ENCODE measurements at places on chromosomes 4 and X. TPM values are rescaled to one million over a fixed set of nuclear protein-coding genes. Genes with fewer than 3 reads are reported as not detected.

The MAGEE2 gene
- not detected for total RNA-seq

- H3K4me1 ChIP-seq = no peaks in the 10 kb centered on the region
- no peak overlapping the region for H3K4me3 ChIP-seq
- no peak overlapping the region for H3K27ac ChIP-seq
- no peak for DNase-seq
- peaks cover 12% of the 10 kb centered on the region for H3K27me3 ChIP-seq
Measured at GRCh38 chr4:48491514-48492176, 1.6 kb downstream of the ZAR1 start.

DNA sequence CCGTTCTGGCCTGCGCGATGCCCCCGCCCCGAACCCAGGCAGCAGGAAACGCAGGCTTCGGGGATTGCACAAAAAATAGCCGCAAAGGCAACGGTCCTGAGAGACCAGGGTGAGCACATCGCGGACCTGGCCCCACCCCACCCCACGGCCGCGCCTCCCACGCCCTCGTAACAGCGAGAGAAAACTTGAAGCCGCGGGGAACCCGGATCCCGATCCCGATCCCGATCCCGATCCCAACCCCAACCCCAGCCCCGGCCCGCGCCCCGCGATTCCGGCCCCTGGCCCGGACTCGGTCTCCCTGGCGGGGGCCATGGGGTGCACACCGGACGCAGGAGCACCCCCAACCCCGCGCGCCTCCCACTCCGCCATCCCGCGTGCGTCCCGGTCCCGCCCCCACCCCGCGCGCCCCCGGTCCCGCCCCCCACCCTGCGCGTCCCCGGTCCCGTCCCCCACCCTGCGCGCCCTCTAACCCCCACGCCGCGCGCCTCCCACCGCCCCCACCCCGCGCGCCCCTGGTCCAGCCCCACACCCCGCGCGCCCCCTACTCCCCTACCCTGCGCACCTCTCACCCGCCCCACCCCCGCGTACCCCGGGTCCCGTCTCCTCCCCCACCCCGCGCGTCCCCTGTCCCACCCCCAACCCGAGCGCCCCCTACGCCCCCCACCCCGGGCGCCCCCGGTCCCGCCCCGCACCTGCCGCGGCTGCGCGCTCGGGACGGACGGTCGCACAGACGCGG lies 29.0 kb downstream of the NOP14 start:
- H3K27ac ChIP-seq = peak overlapping the region; percentile 84
- peak; percentile 47 for DNase-seq
- peaks cover 32% of the 10 kb centered on the region for H3K4me1 ChIP-seq

DNA sequence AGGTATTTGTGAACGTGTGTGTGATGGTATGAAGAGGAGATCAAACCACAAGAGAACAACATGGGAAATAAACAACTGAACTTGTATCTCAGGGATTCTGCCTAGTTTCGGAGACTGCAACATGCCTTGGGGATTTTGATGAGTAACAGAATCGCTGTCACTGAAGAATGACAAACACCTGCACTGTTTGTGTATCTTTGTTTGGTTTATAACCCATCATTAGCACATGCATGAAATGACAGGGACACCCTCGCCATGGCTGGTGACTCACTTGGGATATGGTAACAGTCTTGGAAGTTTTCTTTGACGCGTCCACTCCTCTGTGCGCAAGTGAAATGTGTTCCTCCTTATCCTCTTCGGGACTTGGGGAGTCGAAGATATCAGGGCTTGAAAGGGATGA lies 30.3 kb upstream of the MAP3K15 start:
- H3K4me1 ChIP-seq = no peaks in the 10 kb centered on the region
- no peak for DNase-seq
- H3K27me3 ChIP-seq = peaks cover 66% of the 10 kb centered on the region
- H3K27ac ChIP-seq = no peak overlapping the region
- H3K36me3 ChIP-seq = no peaks in the 10 kb centered on the region

The FIP1L1 gene
- 93.3 TPM for total RNA-seq

The KIT gene
- not detected for total RNA-seq

- DNase-seq = peak; percentile 90
- H3K4me3 ChIP-seq = no peak overlapping the region
- H3K27me3 ChIP-seq = no peaks in the 10 kb centered on the region
- no peak overlapping the region for H3K27ac ChIP-seq
- H3K4me1 ChIP-seq = no peaks in the 10 kb centered on the region
Measured at GRCh38 chrX:150155436-150156035, 207.6 kb upstream of the MAMLD1 start.

DNA sequence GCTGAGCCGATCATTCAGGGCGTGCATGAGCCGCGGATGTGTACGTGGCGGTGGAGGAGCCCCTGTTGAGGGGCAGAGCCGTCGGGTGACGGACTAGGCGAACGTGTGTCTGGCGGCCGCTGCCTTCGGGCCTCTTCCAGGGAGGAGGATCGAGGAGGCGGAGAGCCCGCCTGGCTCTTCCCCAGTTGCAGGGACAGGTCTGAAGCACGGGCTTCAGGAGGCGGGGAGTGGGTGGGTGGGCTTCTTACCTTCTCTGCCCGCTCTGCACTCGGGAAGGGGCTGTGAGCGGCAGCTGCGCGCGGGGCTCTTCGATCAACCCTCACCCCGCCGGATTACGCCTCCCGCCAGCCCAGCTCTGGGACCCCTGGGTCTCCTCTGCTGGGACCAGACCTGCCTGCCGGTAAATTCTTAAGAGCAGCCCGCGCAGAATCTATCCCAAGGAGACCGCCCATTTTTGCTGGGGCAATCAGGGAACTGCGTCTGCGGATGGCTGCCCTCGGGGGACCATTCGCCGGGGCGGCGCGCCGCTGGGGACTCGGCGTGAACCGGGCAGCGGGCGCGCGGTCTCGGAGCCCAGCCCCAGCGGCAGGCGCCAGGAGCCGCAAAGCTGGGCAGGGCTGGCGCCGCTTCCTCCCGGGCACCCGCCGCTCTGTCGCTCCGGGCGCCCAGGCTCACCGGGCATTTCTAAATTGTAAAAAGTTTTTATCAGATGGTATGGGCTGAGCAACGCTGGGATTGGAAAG lies 4.9 kb downstream of the PLAC8 start:
- H3K4me1 ChIP-seq = peaks cover 18% of the 10 kb centered on the region
- peak overlapping the region; percentile 79 for H3K27ac ChIP-seq
- H3K4me3 ChIP-seq = peak overlapping the region; percentile 68
- no peak for DNase-seq

DNA sequence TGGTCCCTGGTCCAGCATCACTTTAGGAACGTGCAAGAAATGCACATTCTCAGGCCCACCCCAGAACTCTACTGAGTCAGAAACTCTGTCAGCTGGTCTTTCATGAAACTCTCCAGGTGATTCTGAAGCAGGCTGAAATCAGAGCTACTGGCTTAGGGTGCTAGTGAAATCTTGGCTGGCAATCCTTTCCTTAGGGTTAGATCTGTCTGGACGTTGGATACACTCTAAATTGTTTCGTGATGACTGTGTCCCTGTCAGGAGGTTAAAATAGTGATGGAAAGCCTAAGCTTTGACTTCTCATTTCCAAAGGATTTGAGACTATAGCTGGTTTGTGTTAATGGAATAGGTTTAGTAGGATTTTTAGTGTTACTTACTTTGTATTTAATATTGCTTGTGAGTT lies 99.1 kb downstream of the ARHGAP10 start:
- H3K27ac ChIP-seq = peak overlapping the region; percentile 92
- H3K4me1 ChIP-seq = peaks cover 45% of the 10 kb centered on the region
- peaks cover 36% of the 10 kb centered on the region for H3K36me3 ChIP-seq

DNA sequence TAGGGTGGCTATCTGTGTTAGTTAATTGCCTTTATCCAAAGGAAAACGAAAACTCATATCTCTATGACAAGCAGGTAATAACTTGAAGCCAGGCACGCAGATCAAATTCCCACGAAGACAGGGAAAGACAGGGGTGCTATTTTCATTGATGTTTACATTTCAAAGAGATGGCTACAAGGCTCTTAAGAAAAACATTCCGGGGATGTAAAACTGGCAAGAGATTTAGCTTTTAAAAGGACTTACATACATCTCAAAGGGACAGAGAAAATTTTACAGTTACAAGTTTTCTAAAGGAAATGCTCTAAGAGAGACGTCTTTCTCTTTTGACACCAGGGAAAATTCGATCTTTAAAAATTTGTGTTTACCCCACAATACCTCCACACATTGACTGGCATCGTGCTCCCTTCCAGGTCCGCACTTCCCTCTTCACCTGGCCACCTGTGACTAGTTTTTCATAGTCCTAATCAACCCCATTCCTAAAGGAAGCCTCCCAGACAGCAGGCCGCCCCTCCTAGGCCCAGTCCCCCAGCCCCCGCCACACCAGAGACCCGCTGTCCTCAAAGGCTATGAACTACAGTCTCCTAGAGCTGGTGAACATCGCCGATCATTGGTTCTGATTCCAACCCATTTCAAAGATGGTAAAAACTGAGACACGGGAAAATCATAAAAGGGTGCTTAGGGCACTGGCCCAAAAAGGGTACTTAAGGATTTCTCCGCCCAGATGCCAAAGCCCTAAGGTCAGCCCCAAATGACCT lies 649 bp upstream of the ARAF start:
- no peak for DNase-seq
- H3K27me3 ChIP-seq = no peaks in the 10 kb centered on the region
- H3K4me3 ChIP-seq = peak overlapping the region; percentile 96
- peaks cover 25% of the 10 kb centered on the region for H3K36me3 ChIP-seq

GRCh38 chr4:33850371-33850902 lies 2393.9 kb downstream of the ARAP2 start:
- H3K4me1 ChIP-seq = no peaks in the 10 kb centered on the region
- H3K36me3 ChIP-seq = no peaks in the 10 kb centered on the region
- no peak overlapping the region for H3K27ac ChIP-seq
- H3K27me3 ChIP-seq = no peaks in the 10 kb centered on the region
- no peak for DNase-seq

DNA sequence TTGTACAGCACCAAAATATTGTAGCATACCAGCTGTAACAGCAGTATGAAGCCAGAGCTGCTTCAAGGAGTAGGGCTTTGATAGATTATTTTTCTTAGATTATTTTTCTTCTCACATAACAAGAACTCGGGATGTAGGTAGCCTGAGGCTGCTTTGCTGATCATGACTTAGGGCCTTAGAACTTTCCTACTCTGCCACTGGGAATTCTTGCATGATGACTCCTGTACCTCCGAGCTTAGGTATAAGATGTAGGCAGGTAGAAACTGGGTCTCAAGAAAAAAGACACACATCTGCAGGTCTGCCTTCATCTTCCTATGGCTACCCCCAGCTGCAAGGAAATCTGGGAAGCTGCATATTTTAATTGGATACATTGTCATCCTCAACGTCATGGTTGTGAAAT lies 115.9 kb upstream of the PNPLA4 start:
- no peak overlapping the region for H3K4me3 ChIP-seq
- no peak overlapping the region for H3K27ac ChIP-seq

- no peaks in the 10 kb centered on the region for H3K36me3 ChIP-seq
- H3K4me1 ChIP-seq = peaks cover 5% of the 10 kb centered on the region
- H3K4me3 ChIP-seq = no peak overlapping the region
- H3K27ac ChIP-seq = no peak overlapping the region
- DNase-seq = no peak
Measured at GRCh38 chrX:136196691-136197155, 49.4 kb downstream of the FHL1 start.

DNA sequence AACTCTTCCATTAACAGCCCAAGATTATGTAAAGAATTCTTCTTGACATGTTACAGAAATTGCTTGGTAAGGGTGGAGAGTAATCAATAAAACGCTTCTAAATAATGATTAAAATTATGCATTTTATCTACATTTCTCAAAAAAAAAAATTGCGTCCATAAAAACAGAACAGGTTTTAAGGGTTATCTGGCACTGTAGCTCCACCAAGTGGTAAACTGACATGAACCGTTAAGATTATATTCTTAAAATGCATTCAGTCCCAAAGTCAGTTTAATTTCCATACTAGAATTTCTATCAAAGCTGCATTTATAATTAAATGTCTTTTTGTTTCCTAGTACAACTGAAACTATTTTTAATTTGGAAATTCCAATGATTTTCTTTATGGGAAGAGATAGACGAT lies 214.0 kb upstream of the UGT8 start:
- DNase-seq = peak; percentile 59
- no peak overlapping the region for H3K4me3 ChIP-seq
- peaks cover 20% of the 10 kb centered on the region for H3K27me3 ChIP-seq

DNA sequence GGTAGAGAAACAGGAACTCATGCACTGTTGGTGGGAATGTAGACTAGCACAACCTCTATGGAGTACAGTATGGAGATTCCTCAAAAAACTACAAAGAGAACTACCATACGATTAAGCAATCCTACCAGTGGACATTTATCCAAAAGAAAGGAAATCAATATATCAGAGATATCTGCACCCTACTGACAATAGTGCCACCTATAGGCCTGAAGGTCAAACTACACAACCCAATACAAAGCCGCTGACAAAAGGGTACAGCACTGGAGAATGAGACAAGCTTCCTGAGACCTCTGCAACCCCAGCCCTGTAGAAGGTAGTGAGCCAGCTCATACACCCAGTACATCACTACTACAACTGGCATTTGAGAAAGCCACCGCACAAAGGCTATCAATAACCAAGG lies 67.1 kb downstream of the CBR4 start:
- DNase-seq = no peak
- no peaks in the 10 kb centered on the region for H3K36me3 ChIP-seq
- H3K4me1 ChIP-seq = no peaks in the 10 kb centered on the region
- no peaks in the 10 kb centered on the region for H3K27me3 ChIP-seq
- no peak overlapping the region for H3K4me3 ChIP-seq

DNA sequence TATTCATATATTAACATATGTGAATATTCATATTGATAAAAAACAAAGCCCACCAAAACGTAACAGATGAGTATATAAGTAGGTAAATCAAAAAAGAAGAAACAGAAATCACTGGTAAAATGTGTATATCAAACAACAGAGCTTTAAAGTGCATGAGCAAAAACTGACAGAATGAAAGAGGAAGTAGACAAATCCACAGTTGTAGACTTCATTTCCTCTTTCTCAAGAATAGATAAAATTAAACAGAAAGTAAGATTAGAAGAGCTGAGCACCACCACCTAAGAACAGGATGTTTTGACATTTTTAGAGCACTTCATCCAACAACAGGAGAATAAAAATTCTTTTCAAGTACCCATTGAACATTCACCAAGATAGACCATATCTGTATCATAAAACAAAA lies 64.6 kb downstream of the CNKSR2 start:
- H3K27ac ChIP-seq = no peak overlapping the region
- H3K4me1 ChIP-seq = no peaks in the 10 kb centered on the region
- H3K4me3 ChIP-seq = no peak overlapping the region
- H3K36me3 ChIP-seq = no peaks in the 10 kb centered on the region
- DNase-seq = no peak
